IPS-NIHi11 (cell line): ENCODE measurements at places on chromosomes 1 and 21.
A peak's percentile ranks its signal among the peaks of the same experiment; 100 is the strongest.

- no peak for DNase-seq
Observed at GRCh38 chr1:9127395-9128165, 1.3 kb downstream of the GPR157 start.

DNA sequence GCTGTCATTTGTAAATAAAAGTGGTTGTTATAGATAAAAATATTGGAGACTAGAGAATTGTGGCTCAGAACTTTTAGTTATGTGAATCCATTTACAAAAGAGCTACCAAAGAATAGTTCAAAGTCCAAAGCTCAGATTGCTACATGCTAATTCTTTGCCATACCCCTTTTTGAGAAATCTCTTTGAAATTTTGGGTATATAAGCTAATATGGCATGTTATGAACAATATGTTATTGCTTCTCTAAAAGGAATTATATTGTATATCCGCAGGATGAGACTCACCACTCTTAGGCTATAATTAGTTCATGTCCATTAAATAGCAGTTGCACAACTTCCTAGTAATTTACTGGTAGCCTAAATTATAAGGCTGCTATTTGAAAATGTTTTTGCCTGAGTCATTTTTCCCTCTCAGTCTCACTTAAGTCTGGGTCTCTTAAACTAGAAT lies 178.0 kb downstream of the ZNF281 start:
- no peak for DNase-seq

DNA sequence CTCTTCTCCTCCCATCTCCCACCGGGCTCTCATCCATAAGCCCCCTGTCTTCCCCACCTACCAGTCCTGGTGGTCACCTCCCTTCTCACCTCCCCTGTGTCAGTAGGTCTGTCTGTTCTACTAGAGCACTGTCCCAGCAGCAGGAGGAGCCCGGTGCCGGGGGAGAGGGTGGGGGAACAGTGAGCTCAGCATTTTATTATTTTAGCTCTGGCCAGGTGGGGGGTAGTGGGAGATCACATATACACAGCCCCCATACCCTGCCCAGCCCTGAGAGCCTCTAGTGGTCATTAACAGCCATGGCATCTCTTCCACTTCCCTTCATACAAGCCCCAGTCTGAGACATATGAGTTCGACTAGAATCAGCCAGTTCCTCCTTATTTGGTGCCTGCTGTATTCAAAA lies at the start of gene TMOD4:
TMOD4 (minus strand) TSS at position 119 of the 400 bp plus-strand sequence. CDS start 1,106 bp downstream, outside the sequence.
- DNase-seq = peak; percentile 51

- DNase-seq = no peak
Observed at GRCh38 chr1:41429641-41430035, 54.8 kb downstream of the EDN2 start.

DNA sequence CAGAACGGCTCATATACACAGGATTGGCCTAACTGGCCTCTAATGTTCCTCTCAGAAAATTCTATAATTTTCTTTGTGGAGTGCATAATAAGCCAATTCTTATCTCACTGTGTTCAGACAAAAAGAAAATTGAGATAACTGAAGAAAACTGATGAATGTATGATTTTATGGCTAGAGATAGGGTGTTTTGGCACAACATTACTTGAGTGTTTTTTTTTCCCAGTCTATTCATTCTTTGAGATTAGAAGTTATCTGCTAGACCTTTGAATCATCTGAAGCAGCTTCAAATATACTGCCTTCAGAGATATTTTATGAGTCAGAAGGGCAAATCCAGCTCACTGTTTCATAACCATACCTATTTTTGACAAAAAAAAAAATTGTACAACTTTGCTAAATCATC lies 85.6 kb downstream of the VAV3 start:
- no peak for DNase-seq

DNA sequence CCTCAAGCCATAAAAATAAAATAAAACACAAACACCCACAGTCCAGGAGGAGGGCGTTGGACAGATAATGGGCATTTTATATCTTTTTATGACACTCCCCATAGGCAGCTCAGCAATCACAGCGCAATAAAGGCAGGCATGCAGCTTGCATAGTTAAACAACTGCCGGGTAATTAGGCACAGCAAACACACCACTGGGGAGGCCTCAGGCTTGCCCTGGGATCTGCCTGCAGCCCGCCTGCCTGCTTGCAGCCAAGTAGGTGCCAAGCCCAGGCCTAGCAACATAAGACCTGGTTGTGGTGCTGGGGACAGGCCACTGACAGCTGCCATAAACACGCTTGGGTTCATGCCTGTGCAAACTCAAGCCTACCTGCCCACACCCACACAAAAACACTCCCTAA lies 54.2 kb downstream of the DMAP1 start:
- DNase-seq = no peak

- no peak for DNase-seq
Observed at GRCh38 chr1:209645574-209646452, 6.4 kb downstream of the LAMB3 start.

GRCh38 chr1:94438692-94439276 lies 20.6 kb downstream of the ABCD3 start:
- DNase-seq = no peak

DNA sequence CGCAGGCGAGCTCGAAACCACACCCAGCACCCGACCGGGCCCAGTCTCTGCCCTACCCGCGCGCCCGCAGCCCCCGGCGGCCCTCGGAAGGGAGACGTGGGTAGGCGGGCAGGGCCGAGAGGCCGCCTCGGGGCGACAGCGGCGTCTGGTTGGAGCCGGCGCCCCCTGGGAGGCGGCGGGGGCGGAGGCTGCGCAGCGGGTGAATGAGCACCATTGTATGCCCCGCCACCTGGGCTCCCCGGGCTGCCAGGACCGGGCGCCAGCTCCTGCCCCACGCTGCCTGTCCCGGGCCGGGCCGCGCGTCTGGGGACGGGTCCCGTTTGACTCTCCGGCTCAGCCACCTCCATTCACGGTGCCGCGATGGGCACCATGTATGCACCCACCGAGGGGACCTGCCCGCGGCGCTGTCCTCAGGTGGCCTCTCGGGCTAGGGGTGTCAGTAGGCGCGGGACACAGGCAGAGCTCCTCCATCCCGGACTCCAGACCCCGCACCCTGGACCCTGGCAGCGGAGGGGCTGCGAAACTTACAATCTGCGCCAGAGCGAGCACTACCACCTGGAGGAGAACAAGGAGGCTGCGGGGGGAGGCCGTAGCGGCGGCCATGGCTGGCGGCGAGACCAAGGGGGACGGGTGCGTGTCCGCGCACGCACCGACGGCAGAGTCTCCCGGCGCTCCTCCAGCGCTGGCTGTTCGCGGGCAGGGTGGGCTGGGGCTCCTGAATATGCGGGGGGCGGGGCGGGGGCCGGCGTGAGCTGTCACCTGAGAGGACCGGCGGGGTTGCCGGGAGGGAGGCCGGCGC lies at the start of gene COL9A2:
COL9A2 (minus strand) TSS at position 692 of the 799 bp plus-strand sequence; CDS start at position 603, 89 bp downstream.
- DNase-seq = peak; percentile 72

DNA sequence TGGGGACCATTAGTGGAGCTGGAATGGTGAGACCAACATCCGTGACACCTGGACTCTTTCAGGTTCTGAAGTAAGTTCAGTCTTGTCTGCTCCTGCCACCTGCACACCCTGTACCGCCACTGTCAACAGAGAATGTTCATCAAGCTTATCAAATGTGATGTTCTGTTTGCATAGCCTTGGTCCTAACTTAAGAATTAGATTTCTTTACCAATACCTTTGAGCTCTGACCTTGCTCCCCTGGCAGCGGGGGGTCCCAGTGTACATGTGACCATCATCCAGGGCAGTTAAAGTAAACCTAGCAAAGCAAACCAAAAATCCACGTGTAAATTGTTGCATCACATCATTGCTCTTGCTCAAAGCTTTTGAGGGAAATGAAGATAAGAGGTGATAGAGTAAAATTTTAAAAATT lies 14.5 kb downstream of the SLC25A33 start:
- no peak for DNase-seq

DNA sequence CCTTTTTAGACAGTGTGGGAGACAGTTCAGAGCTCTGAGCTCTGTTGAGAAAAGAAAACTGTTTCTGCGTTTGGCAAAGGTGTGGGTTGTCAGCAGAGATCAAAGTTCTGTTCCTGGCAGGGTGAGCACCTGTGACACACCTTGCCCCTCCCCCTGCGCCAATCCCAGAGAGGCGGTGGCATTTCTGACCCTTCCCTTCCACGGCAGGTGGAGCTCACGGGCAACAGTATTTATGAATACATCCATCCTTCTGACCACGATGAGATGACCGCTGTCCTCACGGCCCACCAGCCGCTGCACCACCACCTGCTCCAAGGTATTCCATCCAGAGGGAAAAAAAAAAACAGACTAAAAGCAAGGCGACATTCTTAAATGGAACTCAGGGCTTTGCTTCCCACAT lies 20.7 kb downstream of the SIM2 start:
- no peak for DNase-seq

- DNase-seq = no peak
Observed at GRCh38 chr1:90989302-90989701, 32.5 kb downstream of the ZNF644 start.

- DNase-seq = peak; percentile 68
Observed at GRCh38 chr1:159211331-159212136, 6.9 kb downstream of the ACKR1 start.

DNA sequence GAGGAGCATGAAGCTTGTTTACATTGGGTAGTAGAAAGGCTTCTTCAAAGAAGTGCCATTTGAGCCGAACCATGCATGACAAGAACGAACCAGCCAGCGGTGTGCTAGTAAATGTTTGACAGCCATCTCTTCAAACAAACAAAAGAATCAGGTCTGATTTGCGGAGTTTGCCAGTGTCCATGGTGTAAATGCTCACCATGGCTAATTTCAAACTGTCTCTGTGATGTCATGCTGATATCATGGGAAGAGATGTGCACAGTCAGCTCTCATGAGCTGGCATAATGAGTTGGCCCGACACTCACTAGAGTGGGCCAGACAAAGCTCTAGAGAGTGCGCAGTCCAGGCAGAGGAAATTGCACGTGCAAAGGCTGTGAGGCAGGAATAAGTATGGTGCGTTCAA lies 101.1 kb downstream of the KAZN start:
- DNase-seq = no peak

DNA sequence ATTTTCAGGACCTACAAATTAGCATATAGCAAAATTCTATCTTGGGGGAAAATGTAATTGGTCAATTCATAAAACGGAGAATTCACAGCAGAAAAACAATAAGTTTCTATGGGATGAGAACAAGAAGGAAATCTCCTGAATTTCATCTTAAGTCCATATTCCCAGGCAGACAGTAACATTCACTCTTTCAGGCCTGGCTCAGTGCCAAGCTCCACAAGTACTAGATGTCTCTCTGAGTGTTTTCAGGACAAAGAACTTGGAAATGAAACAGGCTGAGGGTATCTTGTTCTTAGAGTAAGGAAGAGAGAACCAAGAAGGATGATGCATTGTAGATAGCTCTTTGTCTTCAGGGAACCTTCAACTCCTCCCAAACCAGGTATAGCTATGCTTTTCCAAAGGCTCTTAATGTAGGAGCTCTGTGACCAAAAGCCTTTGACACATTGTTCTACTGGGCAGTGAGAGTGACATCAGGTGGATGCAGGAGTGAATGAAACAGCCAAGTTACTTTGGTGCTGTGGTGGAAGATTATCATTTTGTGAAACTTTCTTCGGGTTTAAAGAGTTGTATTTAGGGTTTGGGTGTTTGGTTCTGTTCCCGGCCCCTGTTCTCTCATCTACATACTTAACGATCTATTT lies 298.3 kb downstream of the GPATCH2 start:
- DNase-seq = no peak

DNA sequence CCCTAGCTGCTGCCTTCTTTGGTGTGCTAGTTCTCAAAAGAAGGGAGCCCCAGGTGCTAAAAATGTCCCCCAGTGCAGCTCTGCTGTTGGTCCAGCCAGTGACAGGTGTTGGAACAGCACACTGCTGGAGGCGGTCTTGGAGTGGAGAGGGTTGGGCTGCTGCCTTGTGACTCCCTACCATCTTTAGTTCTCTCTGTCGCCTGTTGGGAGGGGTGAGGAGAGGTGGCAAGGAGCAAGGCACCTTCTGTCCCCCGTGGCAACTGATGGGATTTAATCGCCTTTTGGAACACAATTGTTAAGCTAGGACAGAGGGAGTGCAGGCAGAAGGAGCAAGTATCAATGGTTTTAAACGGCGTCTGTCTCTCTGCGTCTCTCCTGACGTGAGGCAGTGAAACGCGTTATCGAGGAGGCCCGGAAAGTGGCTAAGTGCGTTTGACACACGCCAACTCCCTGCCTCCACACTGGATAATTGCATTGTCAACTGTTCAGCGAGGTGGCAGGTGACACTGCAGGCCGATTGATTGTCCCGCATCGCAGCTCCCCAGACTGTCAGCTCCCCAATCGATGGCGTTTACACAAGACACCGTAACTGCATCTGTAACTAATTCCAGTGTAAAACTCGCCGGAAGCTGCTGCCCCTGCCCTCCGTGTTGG lies 34.0 kb downstream of the TMEM53 start:
- DNase-seq = no peak

DNA sequence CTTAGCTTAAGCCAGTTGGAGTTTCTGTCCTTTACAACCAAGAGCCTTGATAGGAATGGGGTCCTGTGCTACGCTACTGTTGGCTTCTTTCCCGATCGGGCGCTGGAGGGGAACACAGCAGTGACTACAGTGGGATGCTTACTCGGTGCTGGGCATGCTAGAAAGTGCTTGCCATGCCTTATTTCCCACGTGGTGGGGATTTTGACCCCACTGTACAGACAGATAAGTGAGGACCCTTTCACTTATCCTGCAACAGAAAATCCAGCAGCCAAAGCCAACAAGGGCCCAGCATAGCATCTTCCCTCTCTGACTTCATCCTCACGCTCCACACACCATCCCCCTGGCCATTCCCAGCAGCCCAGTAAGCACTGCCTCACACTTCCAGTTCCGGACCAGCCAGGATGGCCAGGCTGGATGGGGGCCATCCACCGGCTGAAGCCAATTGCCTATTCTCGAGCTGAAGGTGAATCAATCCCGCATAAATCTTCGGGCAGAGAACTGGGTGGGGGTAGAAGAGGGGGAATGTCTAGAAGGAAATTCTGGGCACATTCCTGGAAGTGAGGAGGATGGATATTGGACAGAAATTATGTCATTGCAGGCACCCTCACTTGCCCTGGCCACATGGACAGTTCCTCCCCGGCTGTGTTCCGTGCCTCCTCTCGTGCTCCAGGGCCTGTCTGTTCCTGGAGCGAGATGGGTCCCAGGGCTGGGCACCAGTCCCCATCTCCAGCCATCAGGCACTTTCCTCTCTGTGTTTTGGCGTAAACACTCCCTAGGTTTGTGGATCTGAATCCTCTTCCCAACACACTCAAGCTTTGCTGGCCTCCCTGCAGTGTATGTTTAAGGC lies 2.0 kb upstream of the ABCG1 start:
- DNase-seq = no peak

DNA sequence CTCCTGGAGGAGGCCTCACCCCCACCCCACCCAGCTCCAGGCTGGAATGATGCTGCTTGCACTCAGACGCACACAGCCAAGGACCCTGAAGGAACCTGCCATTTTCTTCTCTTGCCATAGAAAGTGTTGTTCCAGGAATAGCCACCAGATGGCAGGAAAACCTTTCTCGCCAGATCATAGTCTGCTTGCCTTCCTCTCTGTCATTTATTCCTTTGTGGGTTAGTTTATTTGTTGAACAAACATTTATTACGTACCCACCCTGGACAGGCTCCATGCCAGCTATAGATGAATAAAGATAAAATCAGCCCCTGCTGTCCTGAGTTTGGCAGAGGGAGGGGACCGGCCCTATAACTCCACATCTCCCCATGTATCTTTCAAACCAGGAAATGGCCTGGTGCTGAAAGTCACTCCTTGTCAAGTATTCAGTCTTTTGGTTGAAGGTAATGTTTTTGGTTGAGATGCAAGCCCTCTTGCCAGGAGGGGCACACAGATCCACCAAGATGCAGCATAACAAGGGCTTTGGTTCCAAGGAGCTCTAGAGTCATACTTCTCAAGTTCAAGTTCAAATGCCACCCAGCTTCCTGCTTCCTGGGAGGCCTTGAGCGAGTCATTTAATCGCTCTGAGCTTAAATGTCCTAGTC lies 7.0 kb upstream of the KCNC4 start:
- DNase-seq = peak; percentile 64

GRCh38 chr1:223233410-223234169 lies 90.5 kb upstream of the TLR5 start:
- no peak for DNase-seq
